SJSA1 (cell line): ENCODE measurements at places on chromosomes 6 and 20. TPM values are rescaled to one million over a fixed set of nuclear protein-coding genes. Genes with fewer than 3 reads are reported as not detected.

DNA sequence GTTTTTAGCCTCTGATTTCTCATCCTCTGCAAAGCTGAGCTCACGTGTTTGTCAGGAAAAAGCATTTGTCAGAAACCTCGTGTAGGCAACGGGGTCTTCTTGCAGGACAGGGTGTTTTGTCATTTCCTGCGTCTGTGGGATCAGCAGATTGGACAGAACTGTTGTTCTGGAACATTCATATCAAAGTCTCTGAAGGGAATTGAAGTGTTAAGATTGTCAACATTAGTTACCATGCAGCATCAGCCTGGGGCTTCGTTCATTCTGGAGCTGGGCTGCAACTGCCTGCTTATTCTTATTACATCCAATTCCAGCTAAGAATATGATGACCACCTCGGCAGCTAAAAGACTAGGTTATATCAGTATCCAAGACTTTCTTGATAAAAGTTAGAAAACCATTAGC is 71.0 kb upstream of the RALGAPA2 start:
- DNase-seq: no peak
- H3K4me3 ChIP-seq: no peak overlapping the region
- H3K36me3 ChIP-seq: no peaks in the 10 kb centered on the region
- no peak overlapping the region for H3K27ac ChIP-seq
- no peaks in the 10 kb centered on the region for H3K27me3 ChIP-seq

DNA sequence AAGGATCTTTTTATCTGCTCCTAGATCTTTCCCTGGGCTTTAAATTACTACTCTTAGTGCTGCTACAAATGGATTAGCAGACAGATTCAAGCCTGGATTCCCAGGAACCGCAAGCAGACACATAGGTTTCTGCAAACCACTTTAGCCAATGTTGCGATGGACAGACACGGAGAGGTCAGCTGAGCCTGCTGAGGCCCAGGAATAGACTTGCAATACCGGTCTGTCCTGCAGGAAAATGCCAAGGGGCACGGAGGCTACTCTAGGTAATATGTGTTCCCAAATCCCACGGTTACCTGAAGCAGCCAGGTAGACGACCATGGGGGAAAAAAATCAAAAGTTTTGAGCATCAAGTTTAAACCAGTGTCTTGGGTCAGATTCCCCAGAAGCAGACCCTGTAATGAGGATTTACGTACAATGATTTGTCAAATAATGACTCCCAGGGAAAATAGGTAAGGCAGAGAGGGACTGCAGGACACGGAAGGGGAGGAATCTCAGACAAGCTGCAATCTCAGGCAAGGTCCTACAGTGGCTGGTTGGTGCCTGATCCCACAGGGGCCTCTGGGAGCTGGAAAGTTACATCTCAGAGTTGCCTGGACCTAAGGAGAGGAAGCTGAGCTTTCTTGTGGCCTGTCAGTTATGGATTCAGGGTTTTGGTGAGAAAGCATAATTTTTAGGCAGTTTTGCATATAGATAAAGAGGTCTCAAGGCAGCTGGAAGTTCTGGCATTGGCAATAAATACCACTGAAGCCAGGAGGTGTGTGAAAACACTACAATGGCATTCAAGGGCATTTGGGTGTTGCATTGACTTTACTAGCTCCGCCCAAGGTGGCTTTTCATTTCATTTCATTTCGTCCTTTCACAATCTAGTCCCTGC is 12.5 kb downstream of the OTOR start:
- H3K4me3 ChIP-seq: no peak overlapping the region
- H3K4me1 ChIP-seq: no peaks in the 10 kb centered on the region
- H3K27me3 ChIP-seq: no peaks in the 10 kb centered on the region
- no peaks in the 10 kb centered on the region for H3K36me3 ChIP-seq
- no peak for DNase-seq
- no peak overlapping the region for H3K27ac ChIP-seq

DNA sequence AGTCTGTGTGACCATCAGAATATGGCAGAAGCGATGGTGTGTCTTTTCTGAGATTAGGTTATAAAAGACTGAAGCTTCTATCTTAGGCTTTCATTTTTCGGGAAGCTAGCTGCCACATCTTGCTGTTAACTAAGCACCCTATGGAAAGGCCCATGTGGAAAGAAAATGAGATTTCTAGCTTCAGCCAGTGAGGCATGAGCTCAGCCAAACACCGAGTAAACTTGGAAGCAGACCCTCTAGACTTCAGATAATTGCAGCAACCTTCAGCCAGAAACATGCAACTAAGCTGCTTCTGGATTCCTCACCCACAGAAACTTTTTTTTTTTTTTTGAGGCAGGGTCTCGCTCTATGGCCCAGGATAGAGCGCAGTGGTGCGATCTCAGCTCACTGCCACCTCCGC is 20.6 kb downstream of the LOC128125822 start:
- no peak overlapping the region for H3K4me3 ChIP-seq
- H3K27ac ChIP-seq: no peak overlapping the region
- no peaks in the 10 kb centered on the region for H3K27me3 ChIP-seq
- H3K36me3 ChIP-seq: no peaks in the 10 kb centered on the region
- no peak for DNase-seq

DNA sequence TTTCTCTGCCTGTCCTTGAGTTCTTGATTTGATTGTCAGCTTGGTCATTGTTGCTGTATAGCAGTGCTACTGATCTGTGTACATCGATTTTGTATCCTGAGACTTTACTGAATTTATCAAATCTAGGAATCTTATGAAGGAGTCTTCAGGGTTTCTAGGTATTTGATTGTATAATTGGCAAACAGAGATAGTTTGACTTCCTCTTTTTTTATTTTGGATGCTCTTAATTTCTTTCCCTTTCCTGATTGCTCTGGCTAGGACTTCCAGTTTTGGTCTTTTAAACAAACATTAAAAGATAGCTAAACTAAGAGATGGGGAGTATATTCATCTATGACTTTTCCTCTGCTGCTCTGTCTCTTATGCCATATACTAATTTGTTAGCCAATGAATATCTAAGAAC is 62.4 kb downstream of the NCOA7 start:
- H3K36me3 ChIP-seq: no peaks in the 10 kb centered on the region
- no peak overlapping the region for H3K27ac ChIP-seq
- no peaks in the 10 kb centered on the region for H3K4me1 ChIP-seq
- H3K27me3 ChIP-seq: no peaks in the 10 kb centered on the region
- H3K4me3 ChIP-seq: no peak overlapping the region

DNA sequence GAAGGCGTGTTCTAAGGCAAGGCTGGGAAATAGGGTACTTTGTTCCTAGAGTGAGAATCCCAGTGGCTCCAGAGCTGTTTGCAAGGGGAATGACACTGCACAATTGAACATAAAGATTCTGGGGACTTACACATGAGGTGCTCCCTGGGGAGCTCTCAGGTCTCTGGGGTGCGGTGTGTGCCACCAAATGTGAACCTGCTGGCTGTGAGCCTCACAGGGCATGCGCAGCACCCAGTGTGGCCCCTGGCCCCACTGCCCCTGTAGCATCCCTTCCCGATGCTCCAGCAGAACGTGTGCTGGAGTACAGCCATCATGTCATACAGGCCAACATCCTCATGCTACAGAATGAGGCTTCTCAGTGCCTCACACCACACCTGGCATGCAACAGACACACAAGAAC is 68.2 kb downstream of the TOX2 start:
- peaks cover 16% of the 10 kb centered on the region for H3K4me1 ChIP-seq
- H3K36me3 ChIP-seq: 0 out of 2 replicates have a peak, but pooled peaks cover 6% of the 10 kb centered on the region
- H3K27me3 ChIP-seq: no peaks in the 10 kb centered on the region
- no peak overlapping the region for H3K4me3 ChIP-seq

DNA sequence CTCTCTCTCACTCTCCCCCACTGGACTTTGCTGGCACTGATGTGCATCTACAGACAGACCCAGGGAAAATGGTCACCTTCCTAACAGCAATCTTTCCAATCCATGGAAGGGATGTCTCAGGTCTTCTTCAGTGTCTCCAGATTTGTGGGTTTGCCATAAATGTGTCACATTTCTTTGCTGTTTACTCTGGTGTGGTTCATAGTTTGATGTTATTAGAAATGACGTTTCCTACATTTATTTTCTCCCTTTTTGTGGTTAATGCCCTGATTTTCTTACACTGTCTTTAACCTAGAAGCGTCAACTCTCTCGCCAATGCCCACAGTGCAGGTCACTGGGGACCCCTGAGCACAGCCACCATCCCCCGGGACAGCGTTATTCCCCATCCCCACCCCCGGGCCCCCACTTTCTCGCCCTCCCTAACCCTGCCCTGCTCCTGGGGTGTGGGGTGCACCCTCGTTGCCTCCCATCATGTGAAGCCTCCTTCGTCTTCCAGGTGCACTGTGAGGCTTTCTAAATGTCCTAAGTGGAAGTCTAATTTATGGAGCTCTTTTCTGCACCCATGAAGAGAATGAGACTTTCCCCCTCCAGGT is 86.5 kb downstream of the YTHDF1 start:
- no peak overlapping the region for H3K4me3 ChIP-seq
- peaks cover 63% of the 10 kb centered on the region for H3K27me3 ChIP-seq
- H3K4me1 ChIP-seq: no peaks in the 10 kb centered on the region

LIN28B gene
- total RNA-seq: not detected in 2 replicates

TMC2 gene
- not detected in 2 replicates for total RNA-seq

ZC3H12D gene
- not detected in 2 replicates for total RNA-seq
